ENCODE measurements at places on chromosomes 4 and X. TPM values are rescaled to one million over a fixed set of nuclear protein-coding genes. Genes with fewer than 3 reads are reported as not detected.

GRCh38 chr4:103842076-103842475, 122.3 kb upstream of the TACR3 start:
- no peak for DNase-seq

DNA sequence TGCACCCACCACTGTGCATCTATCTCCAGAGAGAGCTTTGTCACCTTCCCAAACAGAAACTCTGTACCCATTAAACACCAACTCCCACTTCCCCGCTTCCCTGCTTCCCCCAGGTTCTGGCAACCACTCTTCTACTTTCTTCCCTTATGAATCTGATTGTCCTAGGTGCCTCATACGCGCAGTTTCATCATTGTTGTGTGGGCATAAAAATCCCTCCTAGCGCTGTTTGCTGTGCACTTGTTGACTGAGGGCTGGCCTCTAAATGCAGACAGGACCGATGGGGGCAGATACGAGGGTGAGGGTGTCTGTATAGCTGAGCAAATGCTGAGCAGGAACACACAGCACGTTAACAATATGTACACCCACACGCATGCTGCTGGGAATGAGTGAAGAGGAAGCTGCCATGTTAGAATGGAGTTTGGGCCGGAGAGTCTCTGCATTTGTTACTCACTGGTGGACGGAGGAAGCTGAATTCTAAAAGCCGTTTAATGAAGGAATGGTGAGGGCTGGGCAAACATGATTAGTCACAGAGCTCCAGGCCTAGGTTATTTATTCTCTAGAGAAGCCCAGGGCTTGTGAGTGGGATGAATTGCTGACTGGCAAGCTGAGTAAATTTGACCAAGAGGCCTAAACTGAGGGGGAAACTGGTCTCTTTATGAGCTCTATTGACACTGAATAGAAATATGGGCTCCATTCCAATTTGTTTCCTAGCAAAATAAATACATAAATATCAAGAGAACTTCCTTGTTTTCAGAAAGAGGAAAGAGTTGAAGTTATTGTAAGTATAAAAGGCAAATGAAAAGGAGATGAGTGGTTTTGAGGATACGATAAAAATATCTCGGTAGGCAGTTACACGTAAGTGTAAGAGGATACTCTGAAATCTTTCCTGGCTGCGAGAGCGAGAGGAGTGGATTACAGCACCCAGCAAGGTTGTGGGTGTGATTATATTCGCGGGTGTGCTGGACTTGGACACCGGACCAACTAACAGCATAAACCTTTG, 95.9 kb upstream of the RPS6KA3 start:
- no peak for DNase-seq

DNA sequence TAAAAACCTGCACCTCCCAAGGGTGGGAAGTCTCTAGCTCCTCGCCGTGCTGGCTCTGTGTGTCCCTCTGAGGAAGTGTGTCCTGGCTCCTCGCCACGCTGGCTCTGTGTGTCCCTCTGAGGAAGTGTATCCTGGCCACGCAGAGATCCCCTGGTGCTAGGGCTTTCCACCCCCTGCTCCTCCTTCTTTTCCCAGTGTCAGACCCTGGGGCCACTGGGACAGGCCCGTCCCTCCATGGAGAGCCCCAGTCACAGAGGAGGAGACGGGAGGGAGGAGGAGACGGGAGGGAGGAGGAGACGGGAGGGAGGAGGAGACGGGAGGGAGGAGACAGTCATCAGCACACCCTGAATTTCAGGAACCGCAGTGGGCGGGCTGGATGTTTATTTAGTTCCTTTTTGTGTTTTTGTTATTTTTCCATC, 53.8 kb upstream of the HGFAC start:
- DNase-seq: peak; percentile 90

- no peak for DNase-seq
Measured at GRCh38 chr4:23333946-23334878, 555.6 kb downstream of the PPARGC1A start.

- DNase-seq: no peak
Measured at GRCh38 chrX:149284616-149285015, 220.5 kb downstream of the IDS start.

DNA sequence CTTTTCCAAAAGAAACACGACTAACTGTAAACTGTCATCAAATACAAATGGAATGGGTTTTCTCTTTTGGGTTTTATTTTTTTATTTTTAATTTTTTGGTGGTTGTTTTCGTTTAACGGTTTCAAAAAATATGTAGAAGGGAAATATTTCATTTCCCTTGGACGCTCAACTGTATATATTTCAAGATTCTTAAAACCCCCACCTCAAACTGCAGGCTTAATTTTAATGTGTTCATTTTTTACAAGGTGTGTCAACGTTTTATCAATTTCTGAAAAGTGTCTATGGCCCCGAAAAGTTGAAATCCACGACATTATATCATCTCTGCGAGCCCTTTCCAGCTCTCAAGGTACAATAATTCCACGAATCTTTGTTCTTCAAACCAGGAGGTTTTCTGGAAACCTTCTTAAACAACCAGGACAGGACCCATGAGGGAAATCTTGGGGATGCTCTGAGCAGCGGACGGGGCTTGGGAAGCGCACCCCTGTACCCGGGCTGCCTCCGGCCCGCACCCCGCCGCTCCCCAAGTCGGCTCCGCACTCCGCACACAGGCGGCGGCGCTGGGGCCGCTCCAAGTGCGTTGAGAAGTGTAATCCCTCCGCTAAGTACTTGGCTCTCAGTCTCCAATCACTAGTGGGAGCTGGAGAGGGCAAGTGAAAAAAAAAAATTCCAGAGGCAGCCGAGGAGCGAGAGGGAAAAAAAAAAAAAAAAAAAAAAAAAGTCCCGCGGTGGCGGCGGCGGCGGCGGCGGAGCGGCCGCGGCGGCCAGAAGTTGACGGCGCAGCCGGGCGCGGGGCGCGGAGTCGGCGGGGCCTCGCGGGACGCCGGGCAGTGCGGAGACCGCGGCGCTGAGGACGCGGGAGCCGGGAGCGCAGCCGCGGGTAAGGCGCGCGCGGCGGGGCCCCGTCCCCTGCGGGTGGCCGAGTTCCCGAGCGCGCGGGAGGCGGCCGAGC, at the start of gene BMPR1B:
Gene BMPR1B, plus strand, starts transcription at position 764 of the 949 bp plus-strand sequence. CDS start 346,470 bp downstream, outside the sequence.
- DNase-seq: peak; percentile 71

- no peak for DNase-seq
Measured at GRCh38 chr4:38482696-38483095, 181.3 kb upstream of the KLF3 start.

DNA sequence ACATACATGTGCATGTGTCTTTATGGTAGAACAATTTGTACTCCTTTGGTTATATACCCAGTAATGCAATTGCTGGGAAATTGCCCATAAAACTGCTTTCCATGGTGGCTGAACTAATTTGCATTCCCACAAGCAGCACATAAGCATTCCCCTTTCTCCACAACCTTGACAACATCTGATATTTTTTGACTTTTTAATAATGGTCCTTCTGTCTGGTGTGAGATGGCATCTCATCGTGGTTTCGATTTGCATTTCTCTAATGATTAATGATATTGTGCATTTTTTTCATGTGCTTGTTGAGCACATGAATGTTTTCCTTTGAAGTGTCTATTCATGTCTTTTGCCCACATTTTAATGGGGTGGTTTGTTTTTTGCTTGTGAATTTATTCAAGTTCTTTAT, 166.0 kb downstream of the TMEM47 start:
- no peak for DNase-seq

- no peak for DNase-seq
Measured at GRCh38 chr4:149645790-149646189, 169.9 kb downstream of the IQCM start.

- DNase-seq: no peak
Measured at GRCh38 chrX:14030174-14030530, 460 bp upstream of the GEMIN8 start.

GRCh38 chr4:107718351-107718965, 1.6 kb downstream of the PAPSS1 start:
- DNase-seq: no peak

DNA sequence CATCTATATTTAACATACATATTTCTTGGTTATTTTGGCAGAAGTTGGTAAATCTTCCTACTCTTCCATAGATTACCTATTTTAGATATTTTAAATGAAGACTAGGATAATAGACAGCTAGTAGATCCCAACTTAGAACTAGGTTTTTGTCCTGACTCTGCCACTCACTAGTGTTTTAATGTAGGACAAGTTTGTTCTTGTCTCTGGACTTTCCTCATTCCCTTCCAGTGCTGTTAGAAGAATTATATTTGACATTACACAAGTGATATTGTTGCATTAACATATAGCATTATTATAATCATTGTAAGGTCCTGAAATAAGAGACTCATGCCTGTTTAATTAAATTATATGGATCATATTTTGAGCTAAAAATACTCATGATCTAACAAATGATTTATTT, 24.1 kb upstream of the ALB start:
- no peak for DNase-seq

DNA sequence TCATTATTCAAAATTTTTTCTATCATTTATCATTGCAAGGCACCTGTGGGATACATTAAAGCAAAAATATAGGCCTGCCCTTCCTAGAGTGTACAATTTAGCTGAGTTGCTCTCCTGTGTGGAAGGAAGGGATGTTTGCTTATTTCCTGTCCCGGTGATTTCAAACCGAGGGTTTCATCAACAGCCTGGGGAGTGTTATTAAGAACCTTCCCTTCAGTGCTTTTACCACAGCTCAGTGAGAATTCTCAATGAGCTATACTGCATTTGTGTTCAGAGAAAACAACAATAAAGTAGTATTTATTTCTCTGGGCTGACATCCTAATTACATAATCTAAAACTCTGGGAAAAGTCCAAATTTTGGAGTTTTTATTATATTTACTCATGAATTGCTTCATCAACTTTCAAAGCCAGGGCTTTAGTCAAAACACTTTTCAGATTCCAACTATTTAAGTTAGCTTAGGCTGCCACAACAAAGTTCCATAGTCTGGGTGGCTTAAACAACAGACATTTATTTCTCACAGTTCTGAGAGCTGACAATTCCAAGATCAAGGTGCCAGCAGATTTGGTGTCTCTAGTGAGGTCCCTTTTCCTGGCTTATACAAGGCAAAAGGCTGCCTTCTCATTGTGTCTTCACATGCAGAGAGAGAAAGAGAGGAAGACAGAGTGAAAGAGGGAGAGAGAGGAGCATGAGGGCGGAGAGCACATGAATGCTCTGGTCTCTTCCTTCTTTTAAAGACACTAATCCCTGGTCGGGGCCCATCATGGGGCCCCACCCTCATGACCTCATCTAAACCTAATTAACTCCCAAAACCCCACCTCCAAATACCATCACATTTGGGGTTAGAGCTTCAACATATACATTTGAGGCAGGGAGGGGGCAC, 62.6 kb downstream of the MMRN1 start:
- DNase-seq: no peak

GRCh38 chr4:106694232-106694631, 325.7 kb upstream of the GIMD1 start:
- DNase-seq: no peak

DNA sequence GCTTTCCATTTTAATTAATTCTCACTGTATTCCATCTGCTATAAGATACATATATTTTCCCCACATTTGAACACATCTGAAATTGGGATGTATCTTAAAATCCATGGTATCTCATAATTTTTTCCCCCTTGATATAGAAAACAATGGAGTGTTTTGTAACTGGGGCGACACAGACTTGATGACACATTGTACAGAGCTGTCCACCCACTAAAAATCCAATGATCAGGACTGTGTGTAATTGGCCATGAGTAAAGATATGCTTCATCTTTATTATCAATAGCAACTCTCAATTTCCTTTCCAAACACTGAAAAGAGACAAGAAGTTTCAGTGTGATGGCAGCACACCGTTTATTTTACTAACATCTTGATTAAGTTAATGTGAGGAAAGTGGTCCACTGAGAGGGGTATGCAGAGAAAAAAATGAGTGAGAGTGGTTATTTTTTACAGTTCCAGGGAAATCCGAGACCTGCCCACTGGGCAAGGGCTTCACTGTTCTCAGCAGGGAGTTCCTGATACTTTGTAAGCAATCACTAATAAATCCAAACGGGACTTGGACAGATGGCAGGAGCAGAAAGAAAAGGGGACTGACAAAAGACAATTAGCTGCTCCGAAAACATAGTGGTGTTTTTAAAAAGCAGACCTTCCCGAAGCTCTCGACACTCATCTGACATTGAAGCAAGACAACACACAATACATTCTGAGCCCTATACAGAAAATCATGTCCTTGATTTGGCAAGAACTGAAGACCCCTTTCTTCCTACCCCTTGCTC, 149.4 kb downstream of the TSPAN5 start:
- no peak for DNase-seq

GRCh38 chr4:186169945-186170802, 21.2 kb upstream of the CYP4V2 start:
- no peak for DNase-seq

DNA sequence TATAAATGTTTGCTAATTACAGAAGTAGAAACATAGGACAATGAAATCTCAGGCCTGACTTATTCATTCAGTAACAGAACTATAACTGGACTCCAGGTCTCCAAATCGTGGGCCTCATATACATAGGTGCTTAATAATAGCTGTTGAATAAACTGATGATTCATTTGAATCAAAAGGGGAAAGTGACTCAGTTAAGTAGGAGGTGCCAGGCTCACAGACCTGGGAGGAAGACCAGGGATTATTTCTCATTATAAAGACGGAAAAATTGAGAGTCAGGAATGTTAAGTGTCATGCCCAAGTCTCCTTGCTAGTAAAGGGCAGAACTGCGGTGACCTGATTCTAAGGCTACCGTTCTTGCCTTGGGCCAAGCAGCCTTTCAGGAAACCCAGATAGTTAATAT, 131.5 kb downstream of the HS3ST1 start:
- DNase-seq: no peak

GRCh38 chr4:168092176-168092712, at the start of gene ANXA10:
TSS of gene ANXA10 (plus strand) at chr4:168092537. CDS start at chr4:168092701, 164 bp downstream.
- DNase-seq: no peak

DNA sequence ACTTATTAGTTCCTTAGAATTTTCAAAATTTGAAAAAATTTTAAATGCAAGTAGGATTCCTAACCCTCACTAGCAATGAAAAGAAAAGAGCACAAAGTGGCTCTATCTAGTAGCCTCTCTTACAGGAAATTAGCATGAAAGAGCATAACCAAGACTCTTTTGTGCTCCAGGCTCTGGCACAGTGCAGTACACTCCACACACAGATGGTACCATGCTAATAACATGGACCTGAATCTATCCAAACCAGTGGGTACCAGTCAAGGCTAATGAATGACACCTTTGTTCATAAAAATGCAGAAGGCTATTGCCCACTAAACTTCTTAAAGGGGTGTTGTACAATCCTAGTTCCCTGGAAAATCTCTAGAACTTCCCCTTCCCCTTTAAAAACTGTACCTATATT, 119.0 kb downstream of the MANBA start:
- no peak for DNase-seq

GRCh38 chr4:103099691-103100392, at the start of gene BDH2:
TSS of gene BDH2 (minus strand) at chr4:103099834. CDS start at chr4:103096254, 3,580 bp downstream.
- no peak for DNase-seq

The HTRA3 gene
- 23.7 TPM for total RNA-seq

The MAGEA11 gene
- not detected for total RNA-seq

The MAGEA2 gene
- total RNA-seq: not detected

The SSX4B gene
- not detected for total RNA-seq

The GSPT2 gene
- total RNA-seq: 12.2 TPM

The TLR8 gene
- total RNA-seq: 2.8 TPM

The KLF8 gene
- total RNA-seq: 20.1 TPM

The CYLC1 gene
- total RNA-seq: not detected

The FBXO8 gene
- total RNA-seq: 31.7 TPM

The TRIM61 gene
- total RNA-seq: 0.62 TPM

The NPY2R gene
- not detected for total RNA-seq
